Hematopoietic multipotent progenitor cell (in vitro differentiated cells): ENCODE measurements at places on chromosomes 3 and 15. TPM values are rescaled to one million over a fixed set of nuclear protein-coding genes. Genes with fewer than 3 reads are reported as not detected.

PATL2 gene
- total RNA-seq: 5.7 TPM

GADL1 gene
- total RNA-seq: under 0.01 TPM

LYZL4 gene
- not detected for total RNA-seq

CPEB1 gene
- total RNA-seq: 0.27 TPM

MED12L gene
- total RNA-seq: 47.9 TPM

NTRK3 gene
- total RNA-seq: under 0.01 TPM

TTLL13 gene
- total RNA-seq: under 0.01 TPM

SLC6A11 gene
- total RNA-seq: under 0.01 TPM

GABRR3 gene
- not detected for total RNA-seq

LRRK1 gene
- 20.2 TPM for total RNA-seq

GOLGA8A gene
- total RNA-seq: 21.8 TPM

KLHL6 gene
- total RNA-seq: 65.2 TPM

BFSP2 gene
- 0.27 TPM for total RNA-seq

SFMBT1 gene
- 1.9 TPM for total RNA-seq

IQGAP1 gene
- total RNA-seq: 37.7 TPM

MYRIP gene
- total RNA-seq: under 0.01 TPM

NRROS gene
- total RNA-seq: 118 TPM

C3orf49 gene
- total RNA-seq: not detected

ANKUB1 gene
- not detected for total RNA-seq

PGBD4 gene
- 2.2 TPM for total RNA-seq

STARD5 gene
- 4.3 TPM for total RNA-seq

CDHR4 gene
- 0.27 TPM for total RNA-seq

MUC20 gene
- total RNA-seq: 4.6 TPM

SCAANT1 gene
- total RNA-seq: not detected

COL8A1 gene
- total RNA-seq: not detected

CACNA2D2 gene
- total RNA-seq: 1.1 TPM

C3orf85 gene
- not detected for total RNA-seq

FAM174B gene
- total RNA-seq: 2.7 TPM

GOLGA8S gene
- 0.27 TPM for total RNA-seq

TGM5 gene
- under 0.01 TPM for total RNA-seq

PTH1R gene
- under 0.01 TPM for total RNA-seq

SPTSSB gene
- total RNA-seq: under 0.01 TPM

FBLN2 gene
- 8.3 TPM for total RNA-seq

HRG gene
- total RNA-seq: not detected

ARF4 gene
- total RNA-seq: 23.7 TPM

SUMF1 gene
- total RNA-seq: 66.8 TPM

GPR149 gene
- total RNA-seq: not detected

GREM1 gene
- total RNA-seq: under 0.01 TPM

CLDN18 gene
- total RNA-seq: not detected
